ENCODE measurements at places on chromosomes 7 and 10. TPM values are rescaled to one million over a fixed set of nuclear protein-coding genes. Genes with fewer than 3 reads are reported as not detected.

The AP5Z1 gene
- 27.6 TPM for total RNA-seq

The EPHA1 gene
- not detected for total RNA-seq

The RBM17 gene
- 124 TPM for total RNA-seq

The GALNT11 gene
- 25.3 TPM for total RNA-seq

The WNT8B gene
- total RNA-seq, result not detected

The SLC16A9 gene
- 0.07 TPM for total RNA-seq

The ZPBP gene
- not detected for total RNA-seq

The MLLT10 gene
- 33.2 TPM for total RNA-seq

The EPDR1 gene
- total RNA-seq, result 74.5 TPM

The CYP3A4 gene
- 0.05 TPM for total RNA-seq

The ASB13 gene
- 24.6 TPM for total RNA-seq

The ELFN1 gene
- total RNA-seq, result 0.30 TPM

The MYO1G gene
- 0.33 TPM for total RNA-seq

The AGR3 gene
- not detected for total RNA-seq

The EGFR gene
- total RNA-seq, result 94.9 TPM

The BAIAP2L1 gene
- total RNA-seq, result 44.4 TPM

The KCNH2 gene
- total RNA-seq, result 5.7 TPM

The TMEM229A gene
- not detected for total RNA-seq

The SEMA3D gene
- total RNA-seq, result 0.09 TPM

The NRP1 gene
- 87.4 TPM for total RNA-seq

The ACSM6 gene
- total RNA-seq, result not detected

The AGK gene
- total RNA-seq, result 31.5 TPM

The MMD2 gene
- total RNA-seq, result not detected

The SLC29A4 gene
- total RNA-seq, result 15.7 TPM

The LRIT1 gene
- not detected for total RNA-seq

The AS3MT gene
- 2.6 TPM for total RNA-seq
